GM12878 (cell line): ENCODE measurements at places on chromosomes 5 and 9.

DNA sequence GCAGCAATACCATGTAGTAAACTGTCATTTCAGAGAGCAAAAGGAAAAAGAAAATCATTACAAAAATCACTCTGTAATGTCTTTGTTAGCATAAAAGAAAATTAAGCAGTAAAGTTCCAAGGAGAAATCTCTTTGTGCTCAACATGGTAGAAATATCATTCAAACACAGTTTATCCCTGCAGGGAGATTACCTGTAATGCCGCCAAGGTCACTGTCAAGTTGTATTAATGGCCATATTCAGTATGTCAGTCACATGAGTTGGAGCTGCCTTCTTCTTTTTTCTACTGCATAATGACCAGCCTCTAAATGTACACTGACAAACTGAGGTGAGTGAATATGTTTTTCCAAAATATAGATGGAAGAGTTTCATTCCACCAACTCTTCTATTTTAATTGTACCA, 36.5 kb downstream of the MEF2C start:
- no peak for DNase-seq

GRCh38 chr5:176416965-176417364, 626 bp upstream of the CLTB start:
- no peak for DNase-seq

- DNase-seq = no peak
Measured at GRCh38 chr5:90161414-90161813, 248.1 kb downstream of the CETN3 start.

DNA sequence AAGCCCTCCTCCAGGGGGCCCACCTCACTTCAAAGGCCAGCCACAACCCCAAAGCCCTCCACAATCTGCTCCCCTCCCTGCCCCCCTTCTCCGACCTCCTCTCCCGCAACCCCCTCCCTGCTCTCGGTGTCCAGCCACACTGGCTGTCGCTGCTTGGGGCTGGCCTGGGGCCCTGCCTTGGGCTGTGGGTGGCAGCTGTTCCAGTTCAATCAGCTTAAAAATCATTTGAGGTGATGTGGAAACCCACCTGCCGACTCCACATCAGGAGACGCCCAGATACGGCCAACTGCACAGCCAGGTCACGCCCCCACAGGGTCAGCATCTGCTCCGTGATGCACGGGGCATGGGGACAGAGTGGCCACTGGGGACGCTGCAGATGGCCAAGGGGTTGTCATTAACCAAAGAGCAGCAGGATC, 107.0 kb upstream of the MVB12B start:
- no peak for DNase-seq
